Stimulated activated CD8-positive, alpha-beta memory T cell treated with anti-CD3 and anti-CD28 coated beads, Interleukin-4, amount 100 ng/mL, for 24 hours (primary cell): ENCODE measurements at places on chromosomes 2 and 18.

DNA sequence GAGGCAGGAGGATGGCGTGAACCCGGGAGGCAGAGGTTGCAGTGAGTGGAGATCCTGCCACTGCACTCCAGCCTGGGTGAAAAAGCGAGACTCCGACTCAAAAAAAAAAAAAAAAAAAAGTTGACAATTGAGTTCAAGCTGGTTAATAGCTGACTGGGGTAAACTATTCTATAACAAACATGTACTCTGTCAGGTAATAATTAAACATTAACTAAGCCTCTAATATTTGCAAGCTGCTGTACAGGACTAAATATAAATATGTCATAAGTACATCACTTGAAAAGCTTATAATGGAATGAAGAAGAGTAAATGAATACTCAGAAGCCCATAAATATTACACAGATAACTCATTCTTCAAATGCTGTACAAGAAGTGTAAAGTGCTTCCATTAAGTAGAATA is 190.4 kb upstream of the CRIM1 start:
- DNase-seq, result no peak

DNA sequence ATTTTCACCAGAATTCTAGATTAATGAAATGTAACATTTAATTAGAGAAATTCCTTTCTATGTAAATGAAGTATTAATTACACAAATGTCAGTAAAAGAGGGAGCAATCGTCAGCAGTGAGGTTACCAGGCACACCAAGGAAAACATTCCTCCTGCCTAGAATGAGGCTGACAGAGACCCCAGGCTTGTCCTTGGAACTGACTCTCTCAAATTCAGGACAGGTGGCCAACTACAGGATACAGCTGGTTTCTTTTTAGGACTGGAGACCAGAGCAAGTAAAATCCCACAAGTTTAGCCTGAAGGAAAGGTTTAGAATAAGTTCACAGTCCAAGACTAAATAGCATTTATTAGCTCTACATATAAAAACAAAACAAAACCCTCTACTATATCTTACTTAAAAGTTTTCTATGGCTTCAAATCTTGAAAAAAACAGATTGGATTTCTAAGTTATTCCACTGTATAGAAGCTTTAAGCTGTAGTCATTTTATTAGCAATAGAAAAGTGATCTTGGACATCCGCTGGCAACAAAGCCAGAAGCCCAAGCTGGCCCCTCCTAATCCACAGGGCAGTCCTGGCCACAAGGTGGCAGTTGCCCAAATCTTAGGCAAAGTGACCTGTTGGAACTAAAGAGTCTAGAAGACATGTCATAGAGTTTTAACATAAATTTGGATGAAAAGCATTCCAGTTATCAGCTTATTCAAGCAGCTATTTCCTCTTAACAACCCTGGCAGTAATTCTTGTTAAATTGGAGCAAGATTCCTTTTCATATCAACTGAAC is 81.0 kb downstream of the SP3 start:
- no peak for DNase-seq

- no peak for DNase-seq
These were observed 12.6 kb downstream of the MFSD6 start for GRCh38 chr2:190420801-190421200.

- DNase-seq, result no peak
These were observed 7.3 kb downstream of the SFXN5 start for GRCh38 chr2:73063909-73064875.

DNA sequence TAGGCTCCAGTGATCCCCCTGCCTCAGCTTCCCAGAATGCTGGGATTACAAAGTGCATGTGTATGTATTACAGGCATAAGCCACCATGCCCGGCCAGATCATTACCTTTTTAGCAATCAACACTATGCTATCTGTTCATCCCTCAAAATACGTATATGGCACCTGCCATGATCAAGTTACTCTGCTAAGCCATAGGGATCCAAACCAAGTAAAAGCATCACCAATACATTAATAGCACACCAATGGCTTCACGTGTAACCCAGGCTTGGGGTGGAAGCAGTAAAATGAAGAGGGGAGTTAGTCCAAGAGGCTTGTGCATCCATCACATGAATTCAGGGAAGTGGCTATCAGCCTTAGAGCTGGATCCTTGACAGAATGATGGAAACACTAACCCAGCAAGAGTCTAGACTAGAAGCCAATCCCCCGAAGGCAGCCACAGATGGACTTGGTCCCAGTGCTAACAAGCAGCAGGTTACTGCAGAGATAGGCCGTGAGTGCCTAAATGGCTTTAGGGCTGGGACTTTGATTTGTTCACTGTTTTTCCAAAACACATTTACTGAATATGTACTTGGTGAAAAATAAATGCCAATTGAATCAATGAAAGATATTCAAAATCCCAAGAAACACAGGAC is 11.3 kb downstream of the HDLBP start:
- DNase-seq, result no peak

- DNase-seq, result no peak
These were observed 5.4 kb upstream of the IGFBP5 start for GRCh38 chr2:216700781-216701180.

DNA sequence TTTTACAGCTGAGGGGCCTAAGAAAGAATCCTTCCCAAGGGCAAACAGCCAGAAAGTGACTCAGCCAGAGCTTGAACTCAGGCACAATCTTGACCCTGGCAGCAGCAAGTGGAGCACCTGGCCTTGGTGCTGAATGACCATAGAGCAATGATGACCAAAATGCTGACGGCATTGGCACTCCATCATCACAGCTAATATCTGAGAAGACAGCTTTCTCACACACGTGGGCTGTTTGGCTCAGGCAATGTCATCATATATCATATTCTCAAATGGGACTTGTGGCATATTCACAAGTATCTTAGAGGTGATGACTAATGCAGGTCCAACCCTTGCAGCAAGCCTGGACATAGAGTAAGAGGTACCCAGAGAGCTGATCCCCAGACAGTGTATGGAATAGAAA is 443.9 kb upstream of the MYT1L start:
- no peak for DNase-seq

DNA sequence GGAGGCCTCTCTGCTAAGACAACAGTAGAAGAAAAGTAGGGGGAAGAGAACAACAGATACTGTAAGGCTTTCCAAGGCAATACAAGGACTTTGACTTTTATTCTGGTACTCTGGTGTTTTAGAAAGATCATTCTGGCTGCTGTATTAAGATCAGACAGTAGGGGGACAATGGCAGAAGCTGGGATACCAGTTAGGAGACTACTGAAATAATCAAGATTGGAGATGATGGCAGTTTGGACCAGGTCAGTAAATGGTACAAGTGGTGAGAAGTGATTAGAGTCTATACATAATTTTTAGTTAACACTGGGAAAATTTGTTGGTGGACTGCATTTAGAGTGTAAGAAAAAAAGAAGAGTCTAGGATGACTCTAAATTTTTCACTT is 139.7 kb downstream of the ROCK1 start:
- DNase-seq, result no peak

GRCh38 chr2:138838851-138839620 is 58.8 kb upstream of the NXPH2 start:
- DNase-seq, result no peak

GRCh38 chr2:71465961-71466300 is 12.6 kb downstream of the DYSF start:
- DNase-seq, result no peak

GRCh38 chr2:233413046-233413445 is 58.8 kb downstream of the DGKD start:
- no peak for DNase-seq
